Left ventricle myocardium inferior (tissue), 1 donor: ENCODE measurements at places on chromosomes 1 and 21. TPM values are rescaled to one million over a fixed set of nuclear protein-coding genes. Genes with fewer than 3 reads are reported as not detected.

DNA sequence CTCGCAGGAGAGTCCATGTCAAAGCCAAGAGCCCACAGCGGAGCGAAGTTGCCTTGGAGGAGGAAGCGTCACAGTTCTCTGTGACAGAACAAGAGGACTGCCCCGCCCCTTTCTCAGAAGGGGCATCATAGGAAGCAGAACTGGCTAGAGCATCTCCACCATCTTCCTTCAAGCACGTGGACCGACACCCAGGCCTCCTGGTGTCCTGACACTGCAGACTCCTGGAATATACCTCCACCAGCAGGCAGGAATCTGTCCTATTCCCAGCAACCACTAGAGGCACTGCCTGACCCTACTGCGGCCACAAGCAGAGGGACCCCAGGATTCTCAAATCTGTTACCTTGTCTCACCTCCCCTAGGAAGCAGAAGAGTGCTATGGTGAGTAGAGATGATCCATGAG is 37.8 kb downstream of the GPA33 start:
- H3K4me1 ChIP-seq = no peaks in the 10 kb centered on the region
- no peaks in the 10 kb centered on the region for H3K36me3 ChIP-seq
- H3K27ac ChIP-seq = no peak overlapping the region
- H3K27me3 ChIP-seq = peaks cover 22% of the 10 kb centered on the region

DNA sequence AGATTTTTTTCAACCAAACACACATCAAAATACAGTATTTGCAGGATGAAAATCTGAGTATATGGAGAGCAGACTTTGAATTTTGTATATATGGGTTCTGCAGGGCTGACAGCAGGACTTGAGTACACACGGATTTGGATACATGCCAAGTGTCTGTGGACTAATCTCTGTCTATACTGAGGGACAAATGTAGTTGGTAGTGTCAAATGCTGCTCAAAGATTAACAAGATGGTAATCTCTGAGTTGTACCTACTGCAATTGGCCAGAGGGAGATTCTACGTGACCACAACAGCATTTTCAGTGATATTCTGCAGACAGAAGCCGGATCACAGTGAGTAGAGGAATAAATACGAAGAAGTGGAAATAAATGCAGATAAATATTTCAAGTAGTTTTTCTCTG is 43.4 kb downstream of the SHCBP1L start:
- H3K4me3 ChIP-seq = no peak overlapping the region
- DNase-seq = no peak
- no peaks in the 10 kb centered on the region for H3K36me3 ChIP-seq
- no peaks in the 10 kb centered on the region for H3K4me1 ChIP-seq
- no peaks in the 10 kb centered on the region for H3K27me3 ChIP-seq
- no peak overlapping the region for H3K27ac ChIP-seq

DNA sequence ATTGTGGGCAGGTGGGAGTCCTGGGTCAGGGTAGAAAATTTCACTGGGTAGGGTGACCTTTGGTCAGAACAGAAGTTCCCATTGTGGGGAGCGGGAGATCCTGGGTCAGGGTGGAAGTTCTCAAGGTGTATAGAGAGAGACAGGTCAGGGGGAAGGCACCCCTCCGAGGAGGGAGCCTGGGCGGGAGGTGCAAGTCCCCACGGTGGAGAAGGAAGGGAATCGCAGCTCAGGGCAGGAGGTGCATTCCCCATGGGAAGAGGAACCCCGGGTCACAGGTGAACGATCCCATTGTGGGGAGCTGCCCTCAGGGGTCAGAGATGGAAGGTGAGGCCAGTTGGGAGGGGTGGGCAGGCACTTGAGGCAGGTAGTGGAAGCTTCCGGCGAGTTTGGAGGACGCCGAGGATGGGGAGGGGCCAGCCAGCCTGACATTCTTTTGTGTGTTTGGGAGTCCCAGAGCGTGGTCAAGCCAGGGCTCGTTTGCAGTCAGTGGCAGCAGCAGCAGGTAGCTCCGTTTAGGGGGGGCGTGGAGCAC is 637 bp downstream of the LYPLA2 start:
- H3K4me3 ChIP-seq = peak overlapping the region; percentile 88
- peaks cover 36% of the 10 kb centered on the region for H3K4me1 ChIP-seq
- no peaks in the 10 kb centered on the region for H3K27me3 ChIP-seq
- DNase-seq = peak; percentile 20
- peak overlapping the region; percentile 83 for H3K27ac ChIP-seq
- peaks cover 50% of the 10 kb centered on the region for H3K36me3 ChIP-seq

DNA sequence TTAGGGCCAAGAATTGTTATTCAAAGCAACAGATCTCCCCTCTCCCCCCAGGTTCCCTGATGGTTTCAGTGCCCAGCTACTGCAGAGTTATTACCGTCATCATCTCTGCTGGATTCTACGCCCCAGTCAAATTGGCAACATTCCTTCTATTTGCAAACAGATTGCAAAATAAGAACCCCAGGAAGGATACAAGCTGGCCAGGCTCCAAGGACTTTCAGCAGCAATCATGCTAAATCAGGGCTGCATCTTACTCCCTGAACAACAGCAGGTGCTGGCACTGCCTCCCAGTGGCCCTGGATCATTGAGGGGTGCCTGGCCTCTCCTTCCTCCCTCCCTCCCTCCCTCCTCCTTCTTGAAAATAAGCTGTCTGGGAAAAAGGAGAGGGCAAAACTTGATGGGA is 521.6 kb upstream of the BEND5 start:
- no peak for DNase-seq
- H3K27me3 ChIP-seq = no peaks in the 10 kb centered on the region
- no peak overlapping the region for H3K27ac ChIP-seq
- H3K36me3 ChIP-seq = no peaks in the 10 kb centered on the region
- no peaks in the 10 kb centered on the region for H3K4me1 ChIP-seq

DNA sequence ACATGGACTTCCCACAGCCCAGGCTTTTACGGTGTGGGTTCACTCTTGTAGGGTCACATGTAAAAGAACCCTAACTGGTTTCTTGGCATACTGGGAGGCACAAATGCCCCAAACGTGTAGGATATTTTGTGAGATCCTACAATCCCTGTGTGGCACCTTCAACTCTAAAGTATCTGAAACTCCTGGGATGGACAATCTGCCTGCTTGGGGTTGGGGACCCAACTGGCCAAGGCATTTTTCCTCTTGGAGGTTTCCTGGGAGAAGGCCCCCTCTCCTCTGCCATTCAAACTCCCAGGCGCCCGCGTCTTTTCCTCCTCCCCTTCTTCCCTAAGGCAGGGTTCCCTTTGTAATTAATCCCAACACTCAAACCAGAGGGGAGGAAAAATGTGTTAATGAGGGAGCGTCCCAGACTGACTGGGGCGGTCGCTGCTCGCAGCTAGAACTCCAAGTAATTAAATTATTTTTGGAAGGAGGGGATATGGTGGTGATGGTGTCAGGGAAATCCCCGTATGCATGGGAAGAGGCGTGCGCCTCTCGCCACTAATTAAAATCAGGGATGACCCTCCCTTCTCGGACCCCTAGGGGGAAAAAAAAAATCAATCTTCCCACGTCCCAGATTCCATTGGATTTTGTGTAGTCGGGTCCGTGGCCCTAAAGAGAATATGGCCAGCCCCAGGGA is 681 bp upstream of the VANGL2 start:
- H3K27me3 ChIP-seq = peaks cover 8% of the 10 kb centered on the region
- H3K27ac ChIP-seq = peak overlapping the region; percentile 44
- DNase-seq = no peak
- H3K36me3 ChIP-seq = no peaks in the 10 kb centered on the region
- H3K4me3 ChIP-seq = peak overlapping the region; percentile 83

- no peaks in the 10 kb centered on the region for H3K27me3 ChIP-seq
- H3K4me1 ChIP-seq = no peaks in the 10 kb centered on the region
- DNase-seq = no peak
- H3K36me3 ChIP-seq = no peaks in the 10 kb centered on the region
- no peak overlapping the region for H3K4me3 ChIP-seq
Measured at GRCh38 chr1:76576876-76577524, 290.3 kb upstream of the ST6GALNAC5 start.

DNA sequence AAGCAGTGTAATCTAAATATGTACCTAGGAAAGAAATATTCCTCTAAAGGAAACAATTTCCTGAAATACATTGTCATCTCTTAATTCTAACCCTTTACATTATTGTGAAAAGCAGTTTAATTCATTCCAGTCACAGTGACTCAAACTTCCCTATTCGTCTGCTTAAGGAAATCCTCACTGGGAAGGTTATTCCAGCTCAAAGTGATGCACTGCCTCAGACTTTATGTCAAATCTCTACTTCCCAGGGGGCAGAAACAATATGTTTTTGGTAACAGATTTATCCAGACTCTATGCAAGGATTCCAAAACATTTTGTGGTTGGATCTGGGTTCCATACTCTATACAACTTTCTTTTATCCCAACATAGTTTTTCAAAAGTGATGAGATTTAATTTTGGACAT is 145.2 kb downstream of the NTMT2 start:
- H3K4me3 ChIP-seq = no peak overlapping the region
- no peak overlapping the region for H3K27ac ChIP-seq
- DNase-seq = no peak
- H3K27me3 ChIP-seq = no peaks in the 10 kb centered on the region
- no peaks in the 10 kb centered on the region for H3K36me3 ChIP-seq

DNA sequence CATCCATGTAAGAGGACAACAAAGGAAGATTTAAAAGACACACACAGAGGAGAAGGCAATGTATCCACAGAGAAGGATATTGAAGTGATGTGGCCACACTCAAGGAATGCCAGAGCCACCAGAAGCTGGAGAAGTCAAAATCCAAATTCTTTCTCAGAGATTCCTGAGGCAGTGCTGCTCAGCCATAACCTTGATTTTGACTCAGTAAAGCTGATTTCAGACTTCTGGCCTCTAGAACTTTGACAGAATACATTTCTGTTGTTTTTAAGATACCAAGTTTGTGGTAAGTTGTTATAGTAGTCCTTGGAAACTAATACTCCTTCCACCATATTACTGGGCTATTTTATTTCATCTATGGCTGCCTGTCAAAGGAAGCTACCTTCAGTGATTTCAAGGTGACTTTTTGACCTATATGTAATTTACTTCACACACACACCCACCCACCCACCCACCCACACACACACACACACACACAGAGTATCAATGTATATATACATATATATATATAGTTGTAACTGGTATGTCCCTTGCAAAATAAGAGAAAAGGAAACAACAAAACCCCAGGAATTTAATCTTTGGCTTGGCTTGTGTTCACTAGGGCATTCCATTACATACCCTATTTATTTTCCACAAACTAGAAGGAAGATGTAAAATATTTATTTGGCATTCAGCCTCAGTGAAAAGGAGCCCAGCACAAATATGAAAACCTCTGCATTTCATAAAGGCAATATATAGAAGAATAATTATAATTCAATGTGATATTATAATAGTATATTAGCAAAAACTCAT is 142.1 kb upstream of the PTGFR start:
- H3K36me3 ChIP-seq = no peaks in the 10 kb centered on the region
- no peak overlapping the region for H3K4me3 ChIP-seq
- H3K27me3 ChIP-seq = no peaks in the 10 kb centered on the region
- H3K27ac ChIP-seq = no peak overlapping the region
- no peak for DNase-seq
- no peaks in the 10 kb centered on the region for H3K4me1 ChIP-seq

The SLC9C2 gene
- not detected for total RNA-seq

The DCAF8 gene
- total RNA-seq = 162 TPM
